ENCODE measurements at places on chromosomes 7 and 10. TPM values are rescaled to one million over a fixed set of nuclear protein-coding genes. Genes with fewer than 3 reads are reported as not detected.

DNA sequence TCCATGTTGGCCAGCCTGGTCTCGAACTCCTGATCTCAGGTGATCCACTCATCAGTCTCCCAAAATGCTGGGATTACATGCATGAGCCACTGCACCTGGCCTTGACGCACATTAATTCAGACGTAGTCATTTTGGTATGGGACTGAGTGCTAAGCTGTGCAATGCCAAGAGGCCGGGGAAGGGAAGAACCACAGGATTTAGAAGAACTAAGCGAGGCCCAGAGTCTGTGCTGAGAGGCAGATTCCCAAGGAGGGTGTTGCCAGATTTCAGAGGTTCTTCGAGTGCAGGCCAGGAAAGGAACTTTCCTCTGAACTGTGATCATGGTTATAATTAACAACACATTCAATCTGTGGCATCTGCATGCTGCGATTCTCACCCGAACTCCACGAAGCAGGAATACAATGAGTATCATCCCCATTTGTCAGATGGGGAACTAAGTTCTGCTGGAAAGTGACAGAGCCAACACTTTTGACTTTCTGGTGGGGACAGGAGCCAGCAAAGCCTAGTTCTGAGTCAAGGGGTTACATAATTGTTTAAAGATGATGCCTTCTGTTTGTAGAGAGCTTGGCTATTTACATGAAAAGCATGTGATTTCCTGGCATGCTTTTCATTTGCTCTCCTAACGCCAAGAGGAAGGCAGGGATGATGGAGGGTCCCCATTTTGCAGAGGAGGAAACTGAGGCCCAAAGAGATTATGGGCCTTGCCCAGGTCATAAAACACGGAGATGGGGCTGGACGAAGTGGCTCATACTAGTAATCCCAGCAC lies 6.2 kb upstream of the ZAN start:
- no peak overlapping the region for H3K27ac ChIP-seq
- DNase-seq = no peak
- H3K4me1 ChIP-seq = peaks cover 4% of the 10 kb centered on the region

The ZNF365 gene
- total RNA-seq = 2.0 TPM

DNA sequence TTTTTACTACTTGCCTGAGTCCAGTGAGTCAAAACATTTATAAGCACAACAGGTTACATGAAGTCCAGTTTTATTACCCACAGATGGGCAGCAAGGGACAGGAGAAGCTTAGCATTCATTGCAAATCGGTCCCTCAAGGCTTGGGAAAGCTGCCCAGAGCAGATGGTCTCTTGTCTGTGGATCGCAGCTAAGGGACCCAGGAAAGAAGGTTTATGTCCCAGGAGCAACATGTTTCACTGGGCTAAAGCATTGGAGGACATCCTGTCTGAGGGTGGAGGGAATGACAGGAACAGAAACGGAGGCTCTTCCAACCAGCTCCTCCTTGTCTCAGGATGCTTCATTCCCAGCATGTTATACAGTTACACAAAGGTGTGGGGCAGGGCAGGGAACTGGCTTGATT lies 39.3 kb downstream of the TRIM24 start:
- H3K27ac ChIP-seq = no peak overlapping the region
- H3K4me1 ChIP-seq = no peaks in the 10 kb centered on the region
- H3K4me3 ChIP-seq = no peak overlapping the region
- H3K27me3 ChIP-seq = no peaks in the 10 kb centered on the region
- H3K36me3 ChIP-seq = peaks cover 1% of the 10 kb centered on the region
- DNase-seq = no peak

DNA sequence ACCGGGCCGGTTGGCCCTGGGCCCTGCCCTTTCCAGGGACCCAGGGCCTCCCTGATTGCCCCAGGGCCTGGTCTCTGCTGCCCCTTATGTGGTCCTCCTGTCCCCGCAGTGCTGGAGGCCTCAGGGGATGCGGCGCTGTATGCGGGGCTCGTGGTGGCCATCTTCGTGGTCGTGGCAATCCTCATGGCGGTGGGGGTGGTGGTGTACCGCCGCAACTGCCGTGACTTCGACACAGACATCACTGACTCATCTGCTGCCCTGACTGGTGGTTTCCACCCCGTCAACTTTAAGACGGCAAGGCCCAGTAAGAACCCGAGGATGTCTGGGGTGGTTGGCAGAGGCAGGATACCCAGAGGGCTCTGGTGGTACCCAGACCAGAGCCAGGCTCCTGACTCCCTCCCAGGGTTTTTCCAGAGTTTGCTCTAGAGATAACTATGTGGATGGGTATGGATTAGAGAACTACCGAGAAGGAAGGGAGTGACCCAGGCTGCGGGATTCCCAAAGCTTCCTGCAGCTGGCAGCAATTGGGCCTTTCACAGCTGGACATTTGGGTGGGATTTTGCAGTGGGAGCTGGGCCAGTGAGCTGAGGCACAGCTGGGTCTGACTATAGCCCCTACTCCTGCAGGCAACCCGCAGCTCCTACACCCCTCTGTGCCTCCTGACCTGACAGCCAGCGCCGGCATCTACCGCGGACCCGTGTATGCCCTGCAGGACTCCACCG lies 28.1 kb upstream of the SLC29A3 start:
- no peaks in the 10 kb centered on the region for H3K27me3 ChIP-seq
- no peak for DNase-seq
- peaks cover 25% of the 10 kb centered on the region for H3K36me3 ChIP-seq
- H3K4me3 ChIP-seq = no peak overlapping the region

DNA sequence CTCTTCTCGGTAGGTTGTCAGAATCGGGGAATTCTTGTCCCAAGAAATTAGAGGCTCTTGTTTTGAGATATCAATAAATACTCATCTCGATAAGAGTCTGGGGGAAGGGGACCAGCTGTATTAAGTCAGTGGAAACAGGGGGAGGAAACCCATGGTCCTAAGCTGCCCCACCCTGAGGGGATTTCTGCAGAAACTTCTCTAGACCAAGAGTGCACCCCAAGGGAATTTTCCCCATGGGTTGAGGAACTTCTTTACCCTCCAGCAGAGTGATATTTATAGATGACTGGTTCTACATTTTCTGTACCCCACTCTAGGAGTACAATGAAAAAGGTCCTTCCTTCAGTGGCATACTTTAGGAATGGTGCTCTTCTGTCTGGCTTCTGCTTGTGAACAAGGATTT lies 627.2 kb downstream of the KCNMA1 start:
- no peak overlapping the region for H3K27ac ChIP-seq
- no peaks in the 10 kb centered on the region for H3K4me1 ChIP-seq
- no peaks in the 10 kb centered on the region for H3K27me3 ChIP-seq
- DNase-seq = no peak
